Cortex of kidney (tissue), 1 donor: ENCODE measurements at places on chromosomes 4 and X.

DNA sequence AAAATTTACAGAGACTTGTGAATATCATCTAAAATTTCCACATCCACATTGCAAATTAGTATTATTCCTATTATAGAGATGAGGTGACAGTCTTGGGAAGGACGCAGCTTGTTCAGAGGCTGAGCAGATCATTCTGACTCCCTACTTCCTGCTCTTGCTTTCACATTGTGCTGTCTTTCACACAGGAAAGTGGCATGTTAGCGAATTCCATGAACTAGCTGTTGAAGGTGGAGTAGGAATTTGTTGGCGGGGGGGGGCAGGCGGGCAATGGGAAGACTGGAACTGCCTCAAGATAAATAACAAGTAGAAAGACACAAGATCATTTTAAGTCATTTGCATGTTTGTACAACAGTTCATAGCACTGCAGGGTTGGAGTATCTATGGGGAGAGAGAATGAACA is 2.3 kb downstream of the PF4V1 start:
- no peak for DNase-seq

DNA sequence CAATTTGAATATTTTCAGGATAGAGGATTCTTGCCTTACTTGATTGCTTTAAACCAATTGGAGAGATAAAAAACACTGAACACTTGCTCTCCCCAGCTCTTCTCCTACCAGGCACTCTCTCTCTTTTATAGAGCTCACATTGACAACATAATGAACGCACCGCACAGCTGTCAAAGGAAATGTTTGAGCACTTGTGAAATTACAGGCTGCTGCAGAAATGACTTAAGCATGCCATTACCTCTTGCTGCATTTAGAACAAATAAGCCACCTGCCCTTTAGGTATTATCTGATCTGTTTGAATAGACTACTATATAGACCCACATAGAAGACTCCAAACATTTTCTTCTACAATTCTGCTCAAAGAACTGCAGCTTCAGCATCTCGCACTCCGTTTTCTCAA is 227.7 kb downstream of the C4orf33 start:
- no peak for DNase-seq

DNA sequence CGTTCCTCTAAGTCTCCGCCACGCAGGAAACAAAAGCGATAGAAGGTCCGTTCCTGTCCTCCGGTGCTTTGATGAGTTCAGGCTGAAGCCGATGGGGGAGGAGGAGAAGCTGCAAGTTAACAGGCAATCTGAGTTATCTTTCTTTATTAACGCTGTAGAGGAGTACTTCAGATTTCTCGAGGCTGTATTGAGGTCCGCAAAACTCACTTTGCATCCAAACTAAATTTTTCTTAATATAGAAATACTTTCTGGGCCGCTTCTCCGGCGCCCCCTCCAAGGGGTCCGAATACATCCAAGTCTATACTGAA is 395 bp upstream of the SOWAHB start:
- DNase-seq: no peak

DNA sequence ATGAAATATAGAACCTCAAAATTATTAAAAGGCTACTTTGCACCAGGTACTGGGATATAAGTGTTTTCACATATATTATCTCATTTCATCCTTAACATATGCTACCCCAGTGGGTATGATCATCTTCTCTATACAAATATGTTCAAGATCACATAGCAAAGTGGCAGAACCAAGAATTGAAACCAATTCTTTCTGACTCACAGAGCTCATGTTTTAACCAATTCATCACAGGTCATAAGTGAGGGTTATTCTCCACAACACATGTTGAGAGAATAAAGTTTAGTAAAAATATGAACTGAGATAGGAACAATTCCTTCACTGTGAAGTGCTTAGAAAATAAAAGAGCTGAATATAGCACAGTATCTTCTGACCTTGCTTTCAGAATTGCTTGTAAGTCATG is 442.9 kb upstream of the RASGEF1B start:
- no peak for DNase-seq

- no peak for DNase-seq
Observed at GRCh38 chr4:88327665-88328064, 43.3 kb upstream of the PPM1K start.

DNA sequence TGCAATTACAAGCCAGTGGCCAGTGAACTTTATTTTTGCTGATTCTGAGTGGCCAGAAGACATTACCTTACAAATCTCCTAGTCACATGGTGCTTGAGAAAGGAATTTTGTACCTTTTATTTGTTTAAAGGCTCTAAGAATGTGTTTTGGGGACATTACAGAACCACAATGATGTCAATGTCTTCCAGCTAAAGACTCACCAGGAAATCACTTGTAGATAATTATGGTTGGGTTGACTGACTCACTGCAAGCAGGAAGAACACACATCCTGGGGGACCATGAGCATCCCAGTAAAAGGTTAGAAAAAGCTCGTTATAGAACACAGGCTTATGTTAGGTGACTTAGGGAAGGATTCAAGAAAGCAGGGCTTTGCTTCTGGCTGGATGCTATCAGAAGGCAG is 119.4 kb upstream of the FAM9B start:
- no peak for DNase-seq

DNA sequence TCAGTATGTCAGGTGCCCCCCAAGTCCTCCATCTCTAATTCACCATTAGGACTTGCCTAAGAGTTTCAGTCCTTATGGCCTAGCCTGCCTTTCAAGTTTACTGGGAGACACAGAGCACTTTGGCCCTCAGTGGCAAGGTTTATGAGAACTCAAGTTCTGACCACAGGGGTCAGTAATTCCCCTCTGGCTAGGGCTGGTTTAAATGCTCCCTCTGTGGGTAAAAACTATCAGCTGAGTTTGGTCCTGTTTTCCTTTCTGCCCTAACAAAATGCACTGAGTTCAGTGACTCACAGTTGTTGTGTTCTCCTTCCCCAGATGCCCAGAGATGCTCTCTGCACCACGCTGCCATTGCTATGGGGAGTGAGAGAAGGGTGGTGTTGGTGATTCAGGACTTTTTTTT is 163.2 kb downstream of the RELL1 start:
- no peak for DNase-seq

DNA sequence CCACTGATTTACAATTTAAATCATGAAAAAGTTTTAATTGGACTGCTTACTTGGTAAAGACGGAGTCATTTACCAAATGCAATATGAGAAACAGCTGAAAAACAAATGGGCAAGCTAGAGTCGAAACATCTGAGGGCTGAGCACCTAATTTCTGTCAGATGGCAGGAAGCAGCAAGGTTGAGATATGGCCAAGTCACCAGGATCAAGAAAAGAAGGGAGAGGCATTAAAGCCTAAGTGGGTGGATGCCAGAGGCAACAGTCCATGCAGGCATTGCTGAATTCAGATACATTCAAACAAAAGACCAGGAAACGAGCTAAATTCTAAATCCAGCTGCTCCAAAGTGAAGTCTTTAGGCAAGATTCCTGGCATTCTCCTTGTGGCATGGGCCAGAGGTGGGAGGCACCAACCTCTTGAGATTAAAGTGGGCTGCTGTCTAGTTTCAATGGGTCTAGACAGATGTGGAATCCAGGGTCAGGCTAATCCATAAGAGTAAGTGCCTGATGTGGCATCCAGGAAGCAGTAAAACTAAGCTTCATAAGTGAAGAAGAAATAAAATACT is 8.0 kb upstream of the ARSJ start:
- DNase-seq: no peak

GRCh38 chr4:168507178-168507815 is 10.4 kb downstream of the PALLD start:
- DNase-seq: no peak

DNA sequence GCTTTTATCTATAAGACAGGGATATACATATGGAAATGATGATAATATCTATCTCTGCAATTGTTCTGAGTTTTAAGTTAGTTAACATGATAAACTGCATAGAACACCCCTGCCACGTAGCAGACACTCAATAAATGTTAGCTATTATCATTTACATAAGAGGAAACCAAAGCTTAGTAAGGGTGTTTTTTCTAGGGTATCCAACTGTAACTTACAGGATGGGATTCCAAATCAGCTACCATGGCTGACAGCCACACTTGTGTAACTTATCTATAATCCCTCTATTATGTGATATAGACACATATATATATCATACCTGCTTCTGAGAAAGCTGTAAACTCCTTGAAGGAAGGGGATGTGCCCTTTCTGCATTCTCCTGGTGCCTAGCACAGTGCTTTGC is 1.1 kb upstream of the SPARCL1 start:
- DNase-seq: no peak

DNA sequence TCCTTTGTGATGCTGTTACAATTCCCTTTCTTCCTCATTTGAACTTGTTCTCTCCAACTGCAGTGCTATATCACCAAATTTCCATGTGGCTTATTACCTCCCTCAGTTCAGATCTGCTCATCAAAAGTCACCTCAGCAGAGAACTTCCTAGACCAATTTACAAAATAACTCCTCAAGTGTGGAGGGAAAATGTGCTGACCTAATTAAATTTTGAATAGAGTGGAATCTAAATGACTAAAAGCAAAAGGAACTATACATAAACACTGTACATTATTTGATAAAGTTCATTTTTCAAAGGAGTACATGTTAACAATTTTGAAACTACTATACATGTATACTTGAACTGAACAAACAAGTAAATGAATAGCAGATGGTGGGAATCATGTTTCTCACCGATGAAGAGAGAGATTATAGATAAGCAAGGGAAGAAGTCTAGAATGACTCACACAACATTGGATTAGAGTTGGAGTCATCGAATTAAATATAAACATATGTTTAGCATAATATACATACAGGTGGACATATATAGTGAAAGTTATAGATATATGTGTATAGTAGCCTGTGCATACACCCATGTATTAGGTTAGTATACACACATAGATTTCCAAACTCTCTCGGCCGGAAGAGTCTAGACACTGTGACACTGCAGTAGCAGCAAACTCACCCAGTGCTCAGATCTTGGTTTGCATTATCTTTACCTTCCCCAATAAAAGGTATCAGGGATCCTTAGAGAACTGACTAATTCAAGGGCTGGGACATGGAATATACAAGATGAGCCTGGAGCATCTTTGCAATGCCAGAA is 318.7 kb downstream of the PCDH18 start:
- DNase-seq: no peak

- DNase-seq: no peak
Observed at GRCh38 chrX:30906726-30907125, 17.7 kb upstream of the TAB3 start.

DNA sequence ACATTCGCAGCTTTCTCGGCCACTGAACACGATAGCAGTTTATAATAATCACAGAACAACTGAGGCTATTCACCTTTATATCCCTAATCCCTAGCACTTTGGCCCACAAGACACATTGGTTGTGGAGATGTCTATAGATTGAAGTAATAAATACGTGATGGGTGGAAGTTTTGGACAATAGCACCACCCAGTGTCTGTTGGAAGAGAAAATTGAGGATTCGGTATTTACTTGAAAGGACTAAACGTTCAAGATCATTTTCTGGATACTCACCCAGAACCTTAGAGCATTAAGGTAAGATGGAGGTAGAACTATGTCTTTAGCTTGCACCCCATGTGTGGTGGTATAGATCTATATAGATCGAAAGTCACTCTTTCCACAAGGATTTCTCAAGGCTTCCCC is 787 bp upstream of the TMSB15A start:
- DNase-seq: no peak

DNA sequence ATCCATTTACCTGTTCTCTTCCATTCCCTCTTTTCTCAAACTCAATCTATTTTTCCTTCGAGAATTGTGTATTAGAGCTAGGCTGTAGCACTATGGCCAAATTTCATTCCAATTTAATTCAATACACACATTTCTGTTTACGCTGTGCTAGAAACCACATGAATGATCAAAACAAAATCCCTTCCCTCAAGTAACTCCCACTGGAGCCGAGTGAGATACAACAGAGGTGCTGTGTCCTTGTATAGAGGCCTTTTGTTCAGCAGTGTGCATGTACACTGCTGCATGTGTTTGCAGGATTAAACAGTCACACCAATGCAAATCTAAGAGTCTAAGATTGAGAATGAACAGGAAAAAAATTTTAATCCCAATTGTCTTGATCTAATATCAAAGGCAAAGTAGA is 734.2 kb downstream of the RAPGEF2 start:
- no peak for DNase-seq

GRCh38 chr4:144402176-144402575 is 243.8 kb upstream of the HHIP start:
- no peak for DNase-seq

DNA sequence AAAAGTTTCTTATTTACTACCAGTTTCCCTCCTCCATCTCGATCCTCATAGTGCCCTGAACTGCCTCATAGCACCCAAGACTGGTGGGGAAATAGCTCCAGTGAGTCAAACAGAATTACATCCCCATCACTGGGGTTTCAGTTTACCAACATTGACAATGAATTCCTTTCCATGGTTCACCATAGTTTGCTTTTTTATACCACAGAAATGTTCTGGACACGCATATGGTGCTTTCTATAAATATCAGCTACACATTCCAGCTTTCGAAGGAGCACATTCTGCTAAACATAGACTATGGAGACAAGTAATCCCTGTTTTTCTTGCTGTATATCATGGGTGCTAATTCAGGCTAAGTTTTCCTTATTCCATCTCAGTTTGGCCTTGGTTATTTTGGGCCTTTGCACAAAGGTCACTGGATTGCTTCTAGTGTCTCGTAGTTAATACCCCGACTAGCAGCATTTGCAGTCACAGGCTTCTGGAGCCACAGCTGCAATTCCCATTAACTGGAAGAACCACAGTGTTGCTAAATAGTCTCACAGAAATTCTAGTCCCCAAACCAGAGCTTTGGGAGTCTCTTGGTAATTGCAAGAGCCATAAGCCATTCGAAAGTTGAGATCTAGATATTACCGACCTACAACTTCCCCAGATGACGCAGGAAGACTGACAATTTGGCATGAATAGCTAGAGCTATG is 53.4 kb upstream of the TRPC3 start:
- no peak for DNase-seq

GRCh38 chrX:38578167-38578566 is 16.8 kb downstream of the TSPAN7 start:
- no peak for DNase-seq

- DNase-seq: no peak
Observed at GRCh38 chr4:84894621-84895020, 71.9 kb downstream of the WDFY3 start.

GRCh38 chr4:184983672-184984356 is 34.5 kb upstream of the HELT start:
- no peak for DNase-seq

GRCh38 chr4:95439071-95439470 is 109.7 kb downstream of the UNC5C start:
- DNase-seq: no peak

- no peak for DNase-seq
Observed at GRCh38 chr4:94623126-94623911, 134.4 kb upstream of the BMPR1B start.

- DNase-seq: no peak
Observed at GRCh38 chr4:133452678-133453077, 303.6 kb downstream of the PCDH10 start.

DNA sequence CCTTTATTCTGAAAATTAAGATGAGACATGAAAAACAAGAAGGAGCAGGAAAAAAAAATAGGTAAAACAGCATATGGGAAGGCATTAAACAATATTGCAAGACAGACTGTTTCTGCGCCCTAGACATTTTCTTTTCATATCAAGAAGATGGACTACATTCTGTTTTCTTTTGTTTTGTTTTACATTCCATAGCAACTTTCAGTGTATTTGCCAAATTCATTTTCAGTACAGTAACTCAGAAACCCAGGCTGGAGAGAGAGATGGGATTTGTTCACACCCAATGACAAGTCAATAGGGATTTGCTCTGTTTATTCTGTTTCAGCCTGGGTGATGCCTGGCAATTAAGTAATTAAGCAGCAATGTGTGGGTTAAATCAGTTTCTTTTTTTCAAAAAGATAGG is 892.8 kb upstream of the DIAPH2 start:
- DNase-seq: no peak

GRCh38 chr4:125187226-125188176 is 127.3 kb upstream of the FAT4 start:
- no peak for DNase-seq
